ENCODE measurements at places on chromosomes 3 and 15.

- DNase-seq: peak; percentile 80
Observed at GRCh38 chr3:163508206-163508605, 1570.1 kb downstream of the SI start.

DNA sequence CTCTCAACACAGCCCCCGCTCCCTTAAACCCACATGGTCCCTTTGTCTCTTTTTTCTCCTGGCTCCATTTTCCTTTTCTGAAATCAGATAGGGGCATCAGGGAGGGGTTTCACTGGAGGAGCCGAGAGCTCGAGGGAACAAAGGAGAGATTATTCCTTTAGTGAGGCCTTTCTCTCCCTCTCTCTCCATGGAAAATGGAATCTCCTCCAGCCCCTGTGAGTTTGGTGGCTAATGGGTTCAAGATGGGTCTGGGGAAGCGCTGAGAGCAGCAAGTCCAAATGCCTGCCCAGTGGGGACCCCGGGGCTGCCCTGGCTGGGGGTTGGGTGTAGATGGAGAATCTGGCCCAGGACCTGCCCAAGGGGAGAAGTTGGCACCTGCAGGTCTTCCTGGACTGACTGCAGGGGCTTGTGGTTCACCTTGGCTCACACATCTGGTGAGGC, 56.8 kb downstream of the ITGA11 start:
- DNase-seq: no peak

DNA sequence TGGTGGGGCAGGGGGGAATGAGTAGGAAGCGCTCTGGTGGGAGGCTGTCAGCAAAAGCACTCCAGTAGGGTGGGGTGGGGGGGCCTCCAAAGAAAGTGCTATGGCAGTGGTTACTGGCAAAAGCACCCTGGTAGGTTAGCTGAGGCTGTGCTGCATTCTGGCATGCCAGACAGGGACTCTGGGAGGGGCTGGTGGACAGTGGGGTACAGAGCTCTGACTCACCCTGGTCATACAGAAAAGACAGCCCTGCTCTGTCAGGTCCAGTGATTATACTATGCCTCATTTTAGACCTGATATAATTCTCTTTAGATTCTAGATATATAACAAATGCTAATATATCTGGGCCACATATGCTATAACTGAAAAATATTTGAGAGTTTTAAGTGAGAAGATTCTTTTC, 82.8 kb upstream of the CPNE4 start:
- DNase-seq: no peak

DNA sequence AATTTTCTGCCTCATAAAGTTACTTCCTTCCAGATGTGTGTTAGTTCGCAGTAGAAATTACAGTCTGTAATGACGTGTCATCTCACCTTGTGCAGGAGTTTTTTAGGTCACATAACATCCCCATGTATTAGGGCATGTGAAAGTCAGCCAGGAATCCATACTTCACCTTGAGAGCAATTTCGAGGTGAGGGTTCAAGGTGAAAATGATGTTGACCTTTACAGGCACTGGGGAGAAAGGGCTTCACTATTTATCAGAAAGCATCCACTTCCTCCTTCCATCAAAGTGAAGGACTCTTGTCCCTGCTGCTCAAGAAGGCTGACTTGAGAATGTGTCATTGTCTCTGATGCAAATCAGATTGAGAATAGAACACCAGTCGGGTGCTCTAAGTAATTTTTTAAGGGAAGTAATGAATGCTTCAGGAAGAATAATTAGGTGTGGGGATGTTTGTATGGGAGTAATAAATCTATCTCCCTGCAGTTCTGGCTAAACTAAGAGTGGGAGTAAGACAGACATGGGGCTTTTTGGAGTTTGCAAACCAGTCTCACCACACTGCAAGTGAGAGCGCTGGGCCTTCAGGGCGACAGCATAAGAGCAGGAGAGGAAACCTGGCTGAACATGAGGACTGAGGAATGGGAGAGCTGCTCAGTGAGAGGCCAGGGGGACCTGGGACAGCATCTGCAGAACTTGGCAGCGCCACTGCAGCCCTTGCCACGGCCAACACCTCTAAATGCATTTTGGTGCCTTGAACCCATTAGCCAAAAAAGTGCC, 85.9 kb upstream of the IL12A start:
- DNase-seq: no peak

GRCh38 chr15:59354417-59355031, 18.1 kb downstream of the MYO1E start:
- DNase-seq: peak; percentile 67

- no peak for DNase-seq
Observed at GRCh38 chr3:149739396-149739795, 12.9 kb downstream of the COMMD2 start.

DNA sequence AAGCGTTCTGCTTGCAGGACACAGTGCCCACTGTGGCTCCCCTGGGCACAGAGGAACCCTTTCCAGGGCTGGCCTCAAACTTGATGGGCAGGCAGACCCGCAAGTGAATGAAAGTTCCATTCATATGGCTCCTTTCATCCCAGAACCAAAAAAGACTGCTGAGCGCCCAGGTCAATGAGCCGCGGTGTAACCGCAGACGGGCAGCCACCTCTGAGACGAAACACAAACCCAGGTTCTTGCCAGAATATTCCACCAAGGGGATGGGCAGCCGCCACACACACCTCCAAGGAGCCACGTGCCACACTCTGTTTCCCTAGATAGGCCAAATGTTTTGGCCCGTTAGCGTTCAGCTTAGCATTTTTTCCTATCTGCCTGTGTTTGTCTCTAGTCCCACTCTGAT, 82.8 kb upstream of the IGF1R start:
- no peak for DNase-seq

DNA sequence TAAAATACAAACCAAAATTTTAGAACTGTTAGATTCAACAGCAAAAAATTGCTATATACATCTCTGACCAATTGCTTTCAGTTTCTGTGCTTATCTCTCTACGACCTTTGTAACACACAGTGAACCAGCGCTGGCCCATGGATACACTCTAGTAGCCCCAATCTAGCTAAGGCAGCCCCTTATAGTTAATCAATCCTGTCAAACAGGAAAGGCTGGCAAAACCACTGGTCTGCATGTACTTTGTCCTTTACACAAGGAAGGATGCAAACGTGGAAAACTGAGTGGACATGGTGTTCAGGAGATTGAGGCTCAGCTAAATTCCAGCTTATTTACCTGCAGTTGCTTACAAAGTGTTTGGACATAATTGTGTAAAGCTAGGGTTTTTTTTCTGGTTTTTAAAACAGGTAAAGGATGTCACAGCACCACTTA, 25.9 kb downstream of the ADGRG7 start:
- no peak for DNase-seq

DNA sequence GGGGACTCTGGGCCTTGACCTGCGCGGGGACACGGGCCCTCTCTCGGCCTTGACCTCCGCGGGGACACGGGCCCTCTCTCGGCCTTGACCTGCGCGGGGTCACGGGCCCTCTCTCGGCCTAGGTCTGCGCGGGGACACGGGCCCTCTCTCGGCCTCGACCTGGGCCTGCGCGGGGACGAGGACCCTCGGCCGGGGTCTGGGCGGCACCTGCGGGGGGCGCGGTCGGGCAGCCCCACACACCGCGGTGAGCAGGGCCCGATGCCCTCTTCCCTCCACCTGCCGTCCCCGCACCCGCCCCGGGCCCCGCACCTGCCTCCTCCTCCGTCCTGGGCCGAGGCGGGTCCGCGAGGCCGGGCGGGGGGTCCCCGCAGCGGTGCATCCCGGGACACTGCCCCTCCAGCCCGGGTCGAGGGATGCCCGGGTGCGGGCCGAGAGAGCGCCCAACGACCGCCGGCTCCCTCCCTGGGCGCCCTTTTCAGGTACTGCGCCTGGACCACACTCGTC, 15.6 kb upstream of the CERS3 start:
- DNase-seq: no peak

- no peak for DNase-seq
Observed at GRCh38 chr15:30023798-30024295, 58.9 kb upstream of the GOLGA8J start.

DNA sequence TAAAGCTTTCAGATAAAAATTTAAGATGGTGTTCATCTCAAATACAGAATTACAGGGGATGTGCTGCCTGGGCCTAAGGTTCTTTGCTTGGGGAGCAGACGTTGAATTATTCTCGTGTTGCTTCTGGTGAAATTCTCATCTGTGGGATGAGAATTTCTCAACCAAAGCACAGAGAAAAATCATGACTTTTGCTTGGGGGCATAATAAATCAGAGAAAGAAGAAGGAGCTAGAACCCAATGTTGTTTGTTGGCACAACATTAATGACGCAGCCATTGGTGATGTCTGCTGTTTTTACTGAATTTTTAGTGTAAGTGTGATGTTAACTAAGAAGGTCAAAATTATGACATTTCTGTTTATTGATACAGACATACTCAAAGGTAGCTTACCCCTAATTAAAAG, 35.7 kb downstream of the P3H2 start:
- no peak for DNase-seq

DNA sequence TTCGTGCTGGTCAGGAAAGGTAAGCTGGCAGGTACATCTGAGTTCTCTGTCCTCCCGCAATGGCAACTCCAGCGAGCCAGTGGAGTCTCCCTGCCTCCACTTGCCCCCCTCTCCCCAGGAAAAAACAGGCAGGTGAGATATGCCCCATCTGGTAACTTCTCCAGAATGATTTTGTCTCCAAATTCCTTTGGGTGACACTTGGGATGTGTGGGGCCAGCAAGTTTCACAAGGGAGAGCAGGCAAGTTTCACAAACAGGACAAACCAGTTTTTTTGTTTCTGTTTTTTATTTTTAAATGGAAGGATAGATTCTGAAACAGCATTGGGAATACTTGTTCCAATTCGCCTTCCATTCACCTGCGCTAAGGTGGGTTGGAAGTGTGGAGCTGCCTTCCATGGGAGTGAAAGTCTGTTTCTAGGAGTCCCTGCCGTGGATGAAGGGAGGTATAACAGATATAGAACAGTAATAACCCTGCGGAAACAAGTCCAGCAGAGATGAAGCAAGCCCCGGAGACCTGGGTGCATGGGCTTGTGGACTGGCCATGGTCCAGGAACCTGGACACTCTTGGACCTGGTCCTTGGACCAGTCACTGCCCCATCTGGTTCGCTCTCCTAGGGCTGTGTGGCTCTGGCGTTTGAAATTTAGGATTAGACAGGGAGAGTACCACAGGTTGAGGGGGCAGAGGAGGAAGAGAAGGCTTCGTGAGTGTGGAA, 22.9 kb upstream of the KIF23 start:
- no peak for DNase-seq

GRCh38 chr3:162354356-162354755, 857.7 kb downstream of the OTOL1 start:
- DNase-seq: no peak

GRCh38 chr3:114323546-114324254, 29.9 kb downstream of the TIGIT start:
- no peak for DNase-seq

DNA sequence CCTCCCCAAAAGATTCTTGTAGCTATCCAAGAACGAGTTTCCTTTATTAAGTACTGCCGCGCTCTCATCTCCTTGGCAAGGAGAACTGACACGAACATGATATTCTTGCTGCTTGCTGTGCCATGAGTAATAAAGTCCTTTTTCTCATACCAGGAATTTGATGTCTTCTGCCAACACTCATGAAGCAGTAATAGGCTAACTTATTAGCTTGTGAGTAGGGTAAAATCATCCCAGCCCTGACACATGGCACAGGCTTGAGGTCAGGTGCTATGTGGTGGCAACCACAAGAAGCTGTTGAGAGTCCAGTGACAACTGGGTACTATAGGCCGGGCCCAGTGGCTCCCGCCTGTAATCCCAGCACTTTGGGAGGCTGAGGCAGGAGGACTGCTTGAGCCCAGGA, 22.7 kb upstream of the UBXN7 start:
- DNase-seq: no peak

- DNase-seq: no peak
Observed at GRCh38 chr3:114933407-114933806, 213.7 kb downstream of the ZBTB20 start.

DNA sequence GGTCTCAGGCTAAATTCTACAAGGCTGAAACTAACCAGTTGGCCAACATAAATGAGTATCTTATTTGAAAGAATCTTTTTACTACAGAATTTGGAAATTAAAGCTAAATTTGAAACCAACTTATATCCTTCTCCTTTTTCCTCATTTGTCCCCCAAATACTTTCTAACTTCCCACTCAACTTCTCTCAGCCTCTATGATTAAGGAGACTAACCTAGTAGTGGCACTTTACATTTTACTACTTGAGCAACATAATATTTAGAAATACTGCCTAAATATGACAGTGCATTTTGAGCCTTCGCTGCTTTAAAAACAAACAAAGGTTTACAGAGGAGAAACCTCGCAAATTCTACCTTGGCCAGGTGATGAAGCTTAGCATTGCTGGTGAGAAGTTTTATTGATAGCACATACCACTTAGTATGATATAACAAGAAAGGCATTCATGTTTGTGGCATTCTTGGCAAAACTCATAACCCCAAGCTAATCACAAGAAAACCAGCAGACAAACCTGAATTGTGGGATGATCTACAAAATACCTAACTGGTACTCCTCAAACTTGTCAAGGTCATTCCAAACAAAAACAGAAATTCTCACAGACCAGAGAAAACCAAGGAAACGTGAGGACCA, 432.1 kb upstream of the CFAP20DC start:
- no peak for DNase-seq

DNA sequence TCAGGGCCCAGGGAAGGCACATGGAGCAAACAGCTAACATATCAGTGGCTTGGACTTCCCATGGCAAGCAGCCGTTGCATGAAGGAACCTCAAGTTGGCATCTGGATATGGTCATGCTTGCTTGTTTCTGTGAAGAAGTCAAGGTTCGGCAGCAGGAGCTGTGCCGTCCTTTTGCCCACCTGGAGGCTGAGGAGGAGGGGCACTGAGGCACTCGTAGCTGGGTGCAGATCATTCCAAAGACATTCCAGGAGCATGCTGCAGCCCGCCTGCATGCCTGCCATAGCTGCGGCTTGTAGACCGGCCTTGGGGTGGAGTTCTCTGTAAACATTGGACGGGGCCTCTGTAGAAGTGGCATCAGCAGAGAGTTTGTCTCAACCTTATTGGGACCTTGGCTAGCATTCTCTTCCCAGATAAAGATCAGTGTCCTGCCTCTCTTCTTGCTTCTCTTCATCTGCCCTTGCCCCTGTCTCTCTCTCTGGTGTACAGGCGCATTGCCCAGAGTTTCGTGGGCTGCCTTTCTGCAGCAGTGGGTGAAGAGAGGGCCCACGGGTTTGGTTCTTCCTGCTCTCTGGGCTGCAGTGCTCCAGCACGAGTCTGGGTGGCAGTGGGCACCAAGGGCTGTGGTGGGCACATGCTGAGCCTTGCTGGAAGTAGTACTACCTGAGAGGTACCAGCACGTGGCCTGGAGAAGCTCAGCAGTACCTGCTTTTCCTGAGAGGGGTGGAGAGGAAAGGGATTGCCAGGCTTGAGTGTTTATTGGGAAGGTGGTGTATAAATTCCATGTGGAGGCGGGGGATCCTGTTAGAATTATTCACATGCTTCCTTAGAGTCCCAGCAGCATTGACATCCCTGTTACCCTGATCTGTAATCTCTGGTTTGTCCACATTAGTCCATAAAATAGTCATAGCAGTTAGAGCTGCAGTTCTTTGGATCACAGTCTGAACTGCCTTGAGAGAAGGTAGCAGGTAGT, 49.4 kb downstream of the CHCHD6 start:
- no peak for DNase-seq

DNA sequence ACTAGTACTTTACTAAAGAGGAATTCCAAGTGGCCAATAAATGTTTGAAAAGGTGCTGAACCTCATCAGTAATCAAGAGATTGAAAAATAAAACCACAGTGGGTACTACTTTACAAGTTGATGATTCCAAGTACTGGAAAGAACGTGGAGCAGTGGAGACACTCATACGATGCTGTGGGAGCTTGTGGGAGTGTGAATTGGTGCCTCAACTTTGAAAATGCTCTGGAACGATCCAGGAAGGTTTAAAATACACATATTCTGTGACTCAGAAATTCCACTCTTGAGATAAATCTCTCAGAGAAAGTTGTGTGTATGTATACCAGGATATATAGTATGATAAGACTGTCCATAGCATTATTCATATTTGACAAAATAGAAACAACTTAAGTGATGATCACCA, 9.3 kb downstream of the LRCH3 start:
- DNase-seq: no peak
